AML-193 (cell line): ENCODE measurements at places on chromosomes 3 and 15.

DNA sequence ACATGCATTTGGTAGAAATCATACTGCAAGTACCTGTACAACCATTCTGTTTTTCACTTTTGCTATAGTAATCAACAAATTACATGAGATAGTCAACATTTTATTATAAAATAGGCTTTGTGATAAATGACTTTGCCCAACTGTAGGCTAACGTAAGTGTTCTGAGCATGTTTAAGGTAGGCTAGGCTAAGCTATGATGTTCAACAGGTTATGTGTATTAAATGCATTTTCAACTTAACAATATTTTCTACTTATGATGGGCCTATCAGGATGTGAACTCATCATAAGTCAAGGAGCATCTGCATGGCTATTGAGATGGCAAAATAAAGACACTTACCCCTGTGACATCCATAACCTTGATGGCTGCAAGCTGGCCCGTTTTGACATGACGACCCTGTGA is 201.3 kb upstream of the SLC2A2 start:
- DNase-seq = no peak

DNA sequence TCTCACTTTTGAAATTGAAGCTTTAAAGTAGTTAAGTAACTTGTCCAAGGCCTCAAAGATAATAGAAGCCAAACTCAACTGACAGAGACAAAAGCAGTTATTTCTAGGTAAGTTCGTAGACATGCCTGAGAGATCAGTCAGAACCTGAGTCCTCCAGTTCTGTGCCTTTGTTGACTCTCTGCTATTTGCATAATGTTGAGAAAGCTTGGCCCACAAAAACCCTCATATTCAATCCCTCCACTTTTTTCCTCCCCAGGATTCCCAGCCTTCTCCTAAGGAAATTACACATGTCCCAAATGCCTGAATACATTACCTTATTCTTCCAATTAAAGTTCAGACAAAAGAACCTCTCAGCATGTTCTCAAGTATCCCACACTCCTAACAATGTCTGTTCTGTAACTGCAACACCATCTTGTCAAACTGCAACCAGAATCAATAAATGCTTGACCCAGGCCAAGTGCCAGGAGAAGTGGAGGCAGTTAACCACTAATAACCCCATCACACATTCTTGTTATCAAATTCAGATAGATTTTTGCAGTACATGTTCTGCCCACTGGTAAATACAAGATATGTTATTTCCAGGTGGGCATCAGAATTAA is 217.8 kb downstream of the LRRC3B start:
- no peak for DNase-seq

DNA sequence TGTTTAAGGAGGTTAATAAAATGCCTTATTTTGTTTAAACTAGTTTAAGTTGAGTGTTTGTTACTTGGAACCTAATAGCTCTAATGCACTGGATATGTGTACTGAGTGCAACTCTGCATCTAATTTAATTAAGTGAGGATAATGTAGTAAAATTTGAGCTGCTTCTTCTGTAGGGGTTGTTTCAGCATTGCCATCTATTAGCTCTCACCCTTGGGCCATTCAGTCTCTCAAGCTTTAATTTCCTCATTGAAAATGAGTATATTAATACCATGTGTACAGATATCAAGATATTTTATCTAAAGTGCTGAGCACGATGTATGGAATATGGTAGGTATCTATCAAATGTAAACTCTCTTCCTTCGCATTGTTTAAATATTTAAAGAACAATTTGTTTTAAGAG is 375.7 kb upstream of the LRRC3B start:
- DNase-seq = no peak

DNA sequence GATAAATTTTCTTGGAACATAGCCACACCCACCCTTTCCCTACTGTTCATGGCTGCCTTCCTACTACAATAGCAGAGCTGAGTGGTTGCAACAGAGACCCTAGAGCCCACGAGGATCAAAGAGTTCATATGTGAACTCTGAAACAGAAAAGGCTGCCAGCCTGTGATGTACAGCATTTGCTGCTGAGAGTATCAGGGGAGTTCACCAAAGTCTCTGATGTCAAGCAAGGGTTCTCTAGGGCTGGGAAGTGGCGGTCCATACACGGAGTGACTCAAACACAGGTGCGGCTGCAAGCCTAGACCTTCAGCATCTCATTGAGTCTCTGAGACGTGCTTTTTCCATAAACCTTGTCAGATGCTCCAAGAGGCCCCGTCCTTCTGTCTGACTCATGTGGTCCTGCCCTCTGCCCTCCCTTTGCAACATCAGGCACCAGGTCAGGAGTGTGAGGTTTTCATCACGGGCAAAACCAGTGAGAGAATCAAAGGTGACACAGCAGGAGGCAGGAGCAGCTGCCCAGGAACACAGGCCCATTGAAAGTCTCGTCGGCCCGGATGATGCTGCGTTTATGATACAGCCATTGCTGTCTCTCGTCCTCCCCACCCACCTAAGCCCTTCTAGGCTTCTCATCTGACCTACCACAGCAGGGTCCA is 42.9 kb downstream of the PCSK6 start:
- no peak for DNase-seq
